Stimulated activated CD4-positive, alpha-beta T cell treated with anti-CD3 and anti-CD28 coated beads, Interleukin-4, amount 100 ng/mL, for 4 hours (primary cell): ENCODE measurements at places on chromosomes 7 and 10.
A peak's percentile ranks its signal among the peaks of the same experiment; 100 is the strongest.

- DNase-seq, result no peak
Observed at GRCh38 chr10:43440463-43441134, 3.7 kb downstream of the ZNF487 start.

DNA sequence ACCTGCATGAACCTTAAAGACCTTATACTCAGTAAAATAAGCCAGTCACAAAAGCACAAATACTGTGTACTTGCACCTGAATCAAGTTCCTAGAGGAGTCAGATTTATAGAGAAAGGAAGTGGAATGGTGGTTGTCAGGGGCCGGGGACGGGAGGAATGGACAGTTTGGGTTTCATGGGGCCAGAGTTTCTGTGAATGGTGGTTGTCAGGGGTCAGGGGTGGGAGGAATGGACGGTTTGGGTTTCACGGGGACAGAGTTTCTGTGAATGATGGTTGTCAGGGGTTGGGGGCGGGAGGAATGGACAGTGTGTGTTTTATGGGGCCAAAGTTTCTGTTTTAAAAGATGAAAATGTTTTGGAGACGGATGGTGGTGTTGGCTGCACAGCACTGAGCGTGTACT lies 260.0 kb upstream of the MKI67 start:
- DNase-seq, result no peak

GRCh38 chr7:6162331-6162620 lies 110.1 kb downstream of the CYTH3 start:
- no peak for DNase-seq

DNA sequence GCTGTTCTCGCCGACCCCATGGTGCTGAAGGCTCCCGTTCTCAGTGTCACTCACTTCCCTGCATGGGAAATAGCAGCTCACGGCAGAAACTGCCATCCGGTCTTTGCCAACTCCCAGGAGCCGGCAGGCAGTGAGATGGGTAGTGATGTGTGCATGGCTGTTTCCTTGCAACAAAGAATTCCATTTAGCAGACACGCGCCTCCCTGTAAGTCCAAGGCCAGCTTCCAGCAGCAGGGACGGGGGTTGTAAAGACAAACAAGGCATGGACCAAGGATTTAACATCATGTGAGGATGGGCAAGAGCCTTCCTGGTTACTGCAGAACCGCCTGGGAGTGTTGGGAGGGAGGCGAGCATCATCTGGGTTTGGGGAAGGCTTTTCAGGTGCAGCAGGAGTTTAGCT lies 273.1 kb downstream of the GLRX3 start:
- DNase-seq, result no peak

DNA sequence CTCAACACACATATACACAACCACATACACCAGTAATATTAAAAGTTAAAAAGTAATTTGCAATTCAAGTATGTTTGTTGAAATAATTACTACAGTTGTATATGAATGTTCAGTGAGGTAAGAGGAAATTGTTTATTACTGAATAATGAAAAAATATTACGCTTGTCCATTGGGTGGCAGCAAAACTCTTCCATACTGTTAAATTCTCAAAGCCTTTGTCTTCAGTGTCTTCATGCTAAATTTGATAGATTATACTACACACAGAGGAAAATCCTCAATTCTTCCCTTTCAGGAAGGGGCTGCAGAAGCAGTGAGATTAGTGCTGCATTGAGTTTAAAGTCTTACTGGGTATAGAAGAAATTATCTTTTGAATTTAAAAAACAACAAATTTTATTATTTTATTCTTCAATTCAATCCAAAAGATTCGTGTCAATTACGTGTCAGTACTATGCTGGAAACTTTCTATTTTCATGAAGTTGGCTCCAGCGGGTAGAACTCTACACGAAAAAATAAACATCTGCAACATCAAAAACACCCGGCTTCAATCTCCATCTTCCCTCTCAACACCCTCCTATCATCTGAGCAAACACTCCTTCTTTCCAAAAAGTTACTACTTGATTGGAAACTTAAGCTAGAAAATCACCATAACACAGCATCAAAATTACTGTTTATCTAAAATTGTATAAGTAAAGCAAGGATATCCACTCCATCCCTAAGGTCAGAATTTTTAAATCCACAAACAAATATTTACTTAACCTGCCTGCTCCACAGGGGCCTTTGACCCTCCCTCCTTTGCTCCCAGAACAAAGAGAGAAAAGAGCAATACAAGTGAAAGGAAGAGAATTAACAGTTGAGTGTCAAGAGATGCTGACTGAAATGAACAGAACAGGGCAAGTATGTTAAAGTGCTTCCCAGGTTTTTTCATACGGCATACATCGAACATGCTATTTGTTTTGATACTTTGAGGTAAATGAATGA lies 37.0 kb upstream of the TES start:
- DNase-seq, result no peak

GRCh38 chr10:123038782-123039631 lies 30.2 kb downstream of the ACADSB start:
- no peak for DNase-seq

- DNase-seq, result no peak
Observed at GRCh38 chr7:27214239-27214950, 14.5 kb upstream of the HOXA13 start.

DNA sequence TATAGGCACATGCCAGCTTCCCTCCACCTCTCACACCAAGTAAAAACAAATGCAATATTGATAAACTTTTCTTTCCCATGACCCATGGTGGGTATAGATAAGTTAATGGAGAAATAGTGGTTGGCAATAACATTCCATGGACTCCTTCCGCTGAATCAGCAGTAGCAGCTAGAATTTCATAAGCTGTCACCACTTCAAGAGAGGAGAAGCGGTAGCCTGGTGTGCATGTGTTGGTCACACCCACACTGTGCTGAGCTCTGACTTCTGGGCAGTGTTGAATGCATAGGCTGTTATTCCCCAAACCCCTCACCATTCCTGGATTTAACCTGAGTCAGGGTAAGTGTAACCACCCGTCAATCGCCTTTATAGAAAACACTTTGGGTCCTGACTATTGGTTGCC lies 32.5 kb upstream of the BMPER start:
- DNase-seq, result no peak

DNA sequence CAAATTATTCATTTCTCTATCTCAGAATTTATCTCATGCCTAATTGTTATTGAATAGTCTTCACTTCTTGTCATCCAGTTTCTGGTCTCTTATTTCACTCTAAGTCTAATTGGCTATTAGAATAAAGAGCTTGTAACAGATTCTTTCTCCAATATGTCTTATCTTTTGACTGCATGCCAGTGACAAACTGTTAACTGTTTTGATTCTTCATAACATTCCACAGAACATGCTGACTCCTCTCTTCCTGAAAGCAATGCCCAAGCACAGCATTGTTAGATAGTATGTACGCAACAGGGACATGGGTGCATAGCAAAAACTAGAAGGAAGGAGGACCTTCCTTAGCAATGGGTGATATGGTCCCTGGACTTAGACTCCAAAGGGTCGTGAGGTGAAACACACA lies 65.4 kb downstream of the TRUB1 start:
- DNase-seq, result no peak

DNA sequence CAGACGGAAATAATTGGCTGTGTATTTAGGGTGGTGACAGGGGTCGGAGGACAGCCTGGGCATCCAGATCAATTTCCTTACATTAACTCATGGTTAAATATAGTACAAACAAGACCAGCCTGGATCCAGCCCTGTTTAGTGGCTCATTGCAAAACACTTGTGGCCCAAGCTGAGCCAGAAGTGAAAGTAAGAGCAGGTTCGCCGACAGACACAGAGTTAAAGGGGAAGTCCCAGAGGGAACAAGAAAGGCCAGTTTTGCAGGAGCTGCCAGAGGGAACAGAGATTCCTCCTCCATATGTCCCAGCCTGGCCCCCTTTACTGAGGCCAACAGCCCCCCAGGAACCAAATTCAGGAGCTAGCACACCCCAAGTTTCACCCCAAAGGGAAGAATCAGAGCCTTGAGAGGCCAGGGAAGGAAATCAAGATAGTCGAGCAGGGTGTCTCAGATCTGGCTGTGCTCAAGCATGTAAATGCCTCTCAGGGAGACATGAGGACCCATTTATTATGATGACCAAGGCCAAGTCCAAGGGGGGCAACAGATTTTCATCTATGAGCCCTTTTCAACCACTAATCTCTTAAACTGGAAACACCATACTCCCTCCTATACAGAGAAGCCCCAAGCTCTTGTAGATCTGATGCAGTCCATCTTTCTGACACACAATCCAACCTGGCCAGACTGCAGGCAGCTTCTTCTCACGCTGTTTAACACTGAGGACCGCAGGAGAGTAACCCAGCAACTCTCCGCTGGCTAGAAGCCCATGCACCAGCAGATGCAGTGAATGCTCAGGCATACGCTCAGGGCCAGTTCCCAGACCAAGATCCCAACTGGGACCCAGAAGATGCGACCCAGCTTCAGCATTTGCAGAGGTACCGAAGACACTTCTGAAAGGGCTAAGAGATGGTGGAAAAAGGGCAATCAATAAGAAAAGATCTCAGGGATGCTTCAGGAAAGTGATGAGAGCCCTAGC lies 15.9 kb upstream of the ADCK2 start:
- peak; percentile 13 for DNase-seq

- DNase-seq, result peak; percentile 64
Observed at GRCh38 chr10:46282842-46283574, 3.8 kb upstream of the ANTXRL start.

DNA sequence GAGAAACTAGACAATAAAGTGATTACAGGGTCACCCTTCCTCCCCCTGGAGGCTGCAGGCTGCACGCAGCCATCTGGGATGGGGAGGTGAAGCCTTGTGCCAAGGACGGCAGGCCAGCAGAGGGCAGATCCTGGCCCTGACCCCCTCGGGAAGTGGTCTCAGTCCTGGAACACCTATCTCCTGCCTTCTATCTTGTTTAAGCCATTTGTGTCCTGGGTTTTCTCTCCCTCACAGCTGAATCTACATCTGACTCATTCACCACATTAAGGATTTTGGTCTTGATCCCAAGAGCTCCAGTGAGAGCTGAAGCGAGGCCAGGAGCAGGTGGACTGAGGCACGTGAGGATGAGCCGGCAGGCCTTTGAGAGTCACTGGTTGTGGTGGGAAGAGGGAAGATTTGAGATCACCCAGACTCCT lies 16.4 kb upstream of the PARP12 start:
- no peak for DNase-seq

- DNase-seq, result no peak
Observed at GRCh38 chr10:7265396-7266123, 145.3 kb downstream of the SFMBT2 start.

DNA sequence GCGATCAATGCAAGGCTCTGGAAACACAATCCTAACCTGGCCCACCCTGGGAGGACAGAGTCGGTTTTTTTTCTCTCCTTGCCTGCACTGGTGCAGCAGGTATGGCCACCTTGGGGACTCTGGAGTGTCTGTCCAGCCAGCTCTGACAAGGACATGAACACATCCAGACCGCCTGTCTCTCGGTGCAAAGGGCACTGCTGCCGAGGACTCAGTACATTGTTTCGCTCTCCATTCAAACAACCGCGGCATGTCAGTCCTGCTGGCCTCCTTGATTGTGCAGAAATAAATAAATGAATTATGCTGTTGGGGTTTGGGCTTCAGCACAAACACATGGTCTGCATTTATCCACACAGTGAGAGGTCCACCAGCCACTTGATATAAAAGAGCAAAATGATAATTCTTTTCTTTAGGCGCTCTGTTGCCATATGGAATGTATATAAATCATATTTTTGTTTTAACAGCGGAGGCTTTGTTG lies 565.2 kb downstream of the KCNMA1 start:
- DNase-seq, result no peak

DNA sequence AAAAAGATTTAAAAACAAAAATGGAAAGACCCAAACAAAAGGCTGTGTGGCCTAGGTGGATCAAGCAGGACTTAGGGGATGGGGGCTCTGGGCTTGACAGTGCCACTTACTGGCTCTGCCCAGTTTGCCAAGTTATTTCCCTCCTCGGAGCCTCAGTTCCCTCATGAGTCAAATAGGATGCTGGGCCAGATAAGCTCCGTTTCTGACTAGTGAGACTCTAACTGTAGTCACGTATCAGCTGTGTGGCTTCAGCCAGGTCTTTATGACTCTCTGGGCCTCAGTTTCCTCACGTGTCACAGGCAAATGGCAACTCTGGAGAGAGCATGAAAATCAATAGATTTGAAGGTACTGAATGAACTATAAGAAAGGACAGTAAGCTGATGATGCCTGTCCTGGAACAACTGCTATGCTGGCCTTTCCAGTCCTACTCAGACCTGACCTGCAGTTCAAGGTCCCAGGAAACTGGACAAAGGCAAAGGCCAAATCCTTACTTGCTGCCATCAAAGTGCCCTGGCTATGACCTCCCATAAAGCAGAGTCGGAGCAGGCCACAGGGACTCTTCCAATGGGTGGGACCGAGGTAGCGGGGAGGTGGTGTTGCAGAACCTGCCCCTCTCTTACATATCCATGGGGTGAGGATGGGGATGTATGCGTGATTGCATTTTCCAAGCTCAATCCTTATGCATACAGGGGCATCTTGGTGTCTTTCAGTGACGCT lies 27.0 kb downstream of the FAM53B start:
- no peak for DNase-seq

DNA sequence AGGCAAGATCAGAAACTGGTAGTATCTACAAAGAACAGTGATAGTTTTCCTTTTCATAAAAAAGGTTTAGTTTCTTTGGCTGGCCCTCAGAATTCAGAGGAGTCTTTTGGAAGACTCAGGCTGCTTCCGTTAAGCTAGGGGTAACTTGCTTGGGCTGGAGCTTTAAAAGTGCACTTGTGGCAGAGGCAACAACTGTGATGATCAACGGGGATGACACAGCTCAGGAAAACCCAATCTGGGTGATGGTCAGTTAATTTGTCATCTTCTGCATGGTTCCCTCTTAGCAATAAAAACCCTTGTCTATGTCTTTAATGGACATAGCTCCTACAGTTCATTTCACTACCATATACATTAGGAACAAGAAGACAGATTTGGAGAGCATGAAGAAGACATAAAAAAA lies 46.7 kb downstream of the SGMS1 start:
- no peak for DNase-seq

DNA sequence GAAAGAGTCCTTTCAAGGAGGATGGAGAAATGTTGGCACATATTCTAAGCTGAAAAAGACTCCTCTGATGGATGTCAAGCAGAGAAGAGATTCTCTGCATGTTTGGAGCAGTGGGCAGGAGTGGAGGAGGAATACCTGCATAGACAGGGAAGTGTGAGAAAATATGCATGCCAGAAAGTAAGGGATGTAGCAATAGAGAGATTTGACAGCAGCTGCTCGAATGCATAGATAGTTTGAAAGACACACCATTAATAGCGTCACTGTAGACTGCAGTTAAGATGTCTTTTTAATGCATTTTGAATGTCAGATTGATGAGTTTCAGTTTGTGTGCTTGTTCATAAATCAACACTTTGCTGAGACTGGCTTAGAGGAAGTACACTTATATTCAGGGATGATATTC lies 169.9 kb upstream of the POT1 start:
- no peak for DNase-seq

- DNase-seq, result no peak
Observed at GRCh38 chr10:48507933-48508790, 96.7 kb downstream of the ARHGAP22 start.

DNA sequence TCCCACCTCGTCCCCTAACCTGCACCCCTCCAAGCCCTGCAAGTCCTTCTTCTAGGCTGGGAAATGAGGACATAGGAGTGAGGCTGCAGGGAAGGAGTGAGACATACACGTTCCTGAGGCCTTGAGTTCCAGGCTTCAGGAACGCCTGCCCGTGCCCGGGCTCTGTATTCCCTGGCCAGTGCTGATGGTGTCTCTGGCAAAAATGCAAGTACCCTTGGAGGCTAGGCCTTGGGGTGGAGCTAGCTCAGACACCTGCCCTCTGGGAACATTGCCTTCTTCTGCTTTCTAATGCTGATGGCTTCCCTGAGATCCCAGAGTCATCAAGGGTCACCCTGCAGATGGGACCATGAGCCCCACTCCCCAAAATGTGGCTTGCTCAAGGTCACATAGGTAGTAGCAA lies 76.0 kb downstream of the GRK5 start:
- DNase-seq, result no peak

- no peak for DNase-seq
Observed at GRCh38 chr10:20898866-20899535, 1.9 kb upstream of the NEBL start.
